ENCODE measurements at places on chromosomes 11 and 22.

DNA sequence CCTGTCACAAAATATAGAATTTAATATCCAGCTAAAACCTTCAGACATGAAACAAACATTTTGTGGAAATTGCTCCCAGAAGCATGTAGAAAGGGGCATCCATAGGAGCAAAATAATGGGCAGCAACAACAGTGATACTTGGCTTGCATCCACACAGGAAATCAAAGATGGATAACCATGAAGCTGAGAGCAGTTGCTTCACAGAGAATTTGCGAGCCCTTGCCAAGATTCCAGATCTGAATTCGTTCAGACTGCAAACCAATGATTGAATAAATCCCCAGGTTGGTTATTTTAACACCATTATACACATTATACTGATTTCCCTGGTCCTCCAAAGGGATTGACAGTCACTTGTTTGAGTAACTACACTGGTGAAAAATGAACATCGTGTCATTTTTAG, 15.6 kb upstream of the OR51L1 start:
- no peak for DNase-seq

DNA sequence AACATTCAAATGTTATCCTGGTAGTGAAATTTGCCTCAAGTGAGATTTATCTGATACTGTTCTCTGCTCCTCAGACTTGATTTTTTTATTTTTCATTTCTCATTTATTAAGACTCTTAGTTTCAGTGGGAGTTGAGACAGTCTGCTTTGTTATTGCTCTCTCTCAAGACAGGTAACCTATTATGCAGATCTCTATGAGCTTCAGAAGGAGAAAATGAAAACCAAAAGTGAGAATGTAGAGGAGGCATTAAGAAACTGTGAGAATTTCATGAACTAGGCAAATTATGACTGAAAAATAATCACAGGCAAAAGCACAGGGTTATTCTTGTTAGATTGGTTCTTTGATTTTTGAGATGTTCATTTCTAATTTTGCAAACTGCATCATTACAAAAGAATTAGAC, 290.0 kb upstream of the CHORDC1 start:
- DNase-seq, result no peak

DNA sequence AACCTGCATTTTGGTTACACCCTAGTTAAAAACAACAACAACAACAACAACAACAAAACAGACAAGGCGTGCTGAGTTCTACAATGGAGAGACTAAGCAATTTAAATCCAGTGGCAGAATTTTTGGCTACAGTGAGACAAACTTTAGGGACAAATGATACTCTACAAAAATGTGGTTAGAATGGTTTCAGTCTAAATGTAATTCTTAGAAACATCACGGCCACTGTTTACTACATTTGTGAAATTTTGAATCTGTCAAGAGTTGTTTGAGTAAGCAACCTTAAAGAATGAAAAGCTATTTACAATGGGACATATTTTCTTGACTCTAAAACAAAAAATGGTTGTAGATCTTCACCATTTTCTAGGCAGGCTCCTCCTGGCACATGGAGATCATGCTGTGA, 259.4 kb downstream of the SWAP70 start:
- no peak for DNase-seq

GRCh38 chr11:104704146-104704830, 194.0 kb downstream of the CASP12 start:
- no peak for DNase-seq

- DNase-seq, result no peak
Measured at GRCh38 chr11:77472991-77473800, 698 bp downstream of the PAK1 start.

DNA sequence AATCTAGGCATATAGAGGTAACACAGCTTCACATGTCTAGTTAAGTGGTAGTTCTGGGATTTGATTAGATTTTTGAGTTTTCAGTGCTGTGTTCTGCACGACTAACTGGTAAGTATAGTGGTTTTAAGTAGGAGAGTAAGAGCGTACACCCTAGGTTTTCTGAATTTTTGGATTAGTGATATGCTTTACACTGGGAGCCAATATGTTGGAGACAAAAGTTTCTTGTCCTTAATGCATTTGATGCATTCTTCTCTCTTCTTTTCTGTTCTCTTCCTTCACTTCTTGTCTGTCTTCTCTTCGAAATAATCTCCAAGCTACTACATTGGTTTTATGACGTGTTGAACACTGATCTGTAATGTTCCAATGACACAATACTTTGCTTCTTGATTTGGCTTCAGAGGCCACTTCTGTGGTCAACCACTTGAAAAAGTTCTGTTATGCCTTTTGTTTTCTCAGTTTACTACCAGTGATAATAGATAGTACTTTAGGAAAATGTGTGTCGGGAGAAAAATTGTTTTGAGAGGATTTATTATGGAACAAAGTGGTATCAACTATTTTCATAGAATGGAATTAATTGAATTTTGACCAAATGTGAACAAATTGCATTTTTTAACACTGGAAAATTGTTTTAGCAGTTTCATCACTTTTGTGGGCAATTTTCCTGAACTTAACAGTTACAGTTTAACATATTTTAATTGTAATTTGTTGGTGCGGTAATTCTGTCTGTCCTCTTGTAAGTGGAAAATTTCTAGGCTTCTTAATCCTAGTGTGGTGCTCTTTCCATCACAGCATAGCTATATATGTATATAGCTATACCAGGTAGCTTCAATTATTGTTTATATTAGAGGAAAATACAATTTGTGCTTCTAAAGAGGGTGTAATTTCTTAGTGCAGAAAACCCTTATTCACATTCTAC, 2.6 kb downstream of the PDE3B start:
- DNase-seq, result no peak

DNA sequence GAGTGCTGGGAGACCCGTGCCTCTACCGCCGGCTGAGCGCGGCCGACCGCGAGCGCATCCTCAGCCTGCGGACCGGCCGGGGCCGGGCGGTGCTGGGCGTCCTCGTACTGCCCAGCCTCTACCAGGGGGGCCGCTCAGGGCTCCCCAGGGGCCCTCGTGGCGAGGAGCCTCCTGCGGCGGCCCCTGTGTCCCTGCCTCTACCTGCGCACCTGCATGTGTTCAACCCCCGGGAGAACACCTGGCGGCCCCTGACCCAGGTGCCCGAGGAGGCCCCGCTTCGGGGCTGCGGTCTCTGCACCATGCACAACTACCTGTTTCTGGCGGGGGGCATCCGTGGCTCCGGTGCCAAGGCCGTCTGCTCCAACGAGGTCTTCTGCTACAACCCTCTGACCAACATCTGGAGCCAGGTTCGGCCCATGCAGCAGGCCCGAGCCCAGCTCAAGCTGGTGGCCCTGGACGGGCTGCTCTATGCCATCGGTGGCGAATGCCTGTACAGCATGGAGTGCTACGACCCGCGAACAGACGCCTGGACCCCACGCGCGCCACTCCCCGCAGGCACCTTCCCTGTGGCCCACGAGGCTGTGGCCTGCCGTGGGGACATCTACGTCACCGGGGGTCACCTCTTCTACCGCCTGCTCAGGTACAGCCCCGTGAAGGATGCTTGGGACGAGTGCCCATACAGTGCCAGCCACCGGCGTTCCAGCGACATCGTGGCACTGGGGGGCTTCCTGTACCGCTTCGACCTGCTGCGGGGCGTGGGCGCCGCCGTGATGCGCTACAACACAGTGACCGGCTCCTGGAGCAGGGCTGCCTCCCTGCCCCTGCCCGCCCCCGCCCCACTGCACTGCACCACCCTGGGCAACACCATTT, 3.5 kb downstream of the KLHDC7B start:
- DNase-seq, result no peak

DNA sequence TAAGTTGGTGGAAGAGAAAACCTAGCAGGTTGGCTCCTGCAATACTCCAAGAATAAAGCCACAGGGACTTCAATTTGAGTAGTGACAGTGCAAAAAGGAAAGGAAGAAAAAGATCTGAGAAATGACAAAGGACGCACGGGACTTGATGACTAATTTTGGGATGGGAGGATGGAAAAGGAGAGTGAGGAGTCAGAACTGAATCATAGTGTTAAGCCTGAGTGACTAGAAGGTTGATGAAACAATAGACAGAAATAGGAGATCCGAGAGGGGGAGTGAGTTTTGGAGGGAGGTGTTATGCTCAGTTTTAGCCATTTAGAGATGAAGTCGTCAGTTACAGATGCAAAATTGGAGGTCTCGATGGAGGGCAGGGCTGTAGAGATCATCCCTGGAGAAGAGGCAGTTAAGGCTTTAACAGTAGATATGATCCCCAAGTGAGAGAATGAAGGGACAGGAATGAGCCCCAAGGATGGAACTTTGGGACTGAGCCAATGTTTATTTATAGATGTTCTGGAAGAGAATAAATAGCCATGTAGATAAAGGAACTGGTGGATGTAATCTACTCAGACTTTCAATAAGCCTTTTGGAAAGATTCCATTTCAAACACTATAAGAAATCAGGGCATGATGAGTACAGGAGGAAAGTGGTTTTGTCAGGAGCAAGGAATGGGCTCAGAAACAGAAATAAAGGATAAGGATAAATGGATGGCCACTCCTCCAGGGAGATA, 108.9 kb upstream of the NCAM1 start:
- no peak for DNase-seq

- DNase-seq, result no peak
Measured at GRCh38 chr11:126153972-126154371, 57.5 kb downstream of the RPUSD4 start.

DNA sequence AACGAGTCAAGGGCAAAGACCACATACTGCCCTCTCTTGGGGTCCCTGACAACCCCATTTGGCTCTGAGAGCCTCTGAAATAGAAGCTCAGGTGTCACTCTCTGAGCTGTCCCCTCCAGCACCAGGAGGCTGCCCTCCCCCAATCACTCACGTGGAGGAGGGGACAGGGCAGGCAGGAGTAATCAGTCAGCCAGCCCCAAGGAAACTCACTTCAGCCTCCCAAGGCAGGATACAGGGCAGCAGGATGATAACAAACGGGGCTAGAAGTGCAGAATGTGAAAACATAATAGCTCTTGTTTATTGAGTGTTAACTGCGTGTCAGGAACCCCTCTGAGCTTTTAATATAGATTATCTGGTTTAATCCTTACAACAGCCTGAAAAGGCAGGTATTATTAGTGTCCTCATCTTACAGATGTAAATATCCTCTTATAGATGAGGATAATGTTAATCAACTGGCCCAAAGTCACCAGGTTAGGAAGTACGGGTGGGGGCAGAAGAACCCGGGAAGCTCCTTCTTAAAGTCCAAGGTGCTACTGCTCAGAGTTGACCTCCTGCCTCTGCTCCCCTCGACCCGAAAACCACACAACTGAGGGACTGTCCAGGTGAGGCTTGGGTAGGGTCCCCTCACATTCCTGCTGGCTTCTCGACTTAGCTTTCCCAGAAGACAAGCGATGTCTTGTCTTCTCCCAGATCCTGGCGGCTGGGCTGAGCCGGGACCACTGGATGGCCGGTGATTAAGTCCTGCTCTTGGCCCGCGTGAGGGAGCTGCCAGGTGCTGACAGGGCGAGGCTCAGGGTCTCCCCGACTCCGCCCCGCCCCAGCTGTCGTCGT, 2.7 kb downstream of the CHRM4 start:
- DNase-seq, result no peak

- DNase-seq, result no peak
Measured at GRCh38 chr22:46798366-46799350, 36.2 kb downstream of the TBC1D22A start.

DNA sequence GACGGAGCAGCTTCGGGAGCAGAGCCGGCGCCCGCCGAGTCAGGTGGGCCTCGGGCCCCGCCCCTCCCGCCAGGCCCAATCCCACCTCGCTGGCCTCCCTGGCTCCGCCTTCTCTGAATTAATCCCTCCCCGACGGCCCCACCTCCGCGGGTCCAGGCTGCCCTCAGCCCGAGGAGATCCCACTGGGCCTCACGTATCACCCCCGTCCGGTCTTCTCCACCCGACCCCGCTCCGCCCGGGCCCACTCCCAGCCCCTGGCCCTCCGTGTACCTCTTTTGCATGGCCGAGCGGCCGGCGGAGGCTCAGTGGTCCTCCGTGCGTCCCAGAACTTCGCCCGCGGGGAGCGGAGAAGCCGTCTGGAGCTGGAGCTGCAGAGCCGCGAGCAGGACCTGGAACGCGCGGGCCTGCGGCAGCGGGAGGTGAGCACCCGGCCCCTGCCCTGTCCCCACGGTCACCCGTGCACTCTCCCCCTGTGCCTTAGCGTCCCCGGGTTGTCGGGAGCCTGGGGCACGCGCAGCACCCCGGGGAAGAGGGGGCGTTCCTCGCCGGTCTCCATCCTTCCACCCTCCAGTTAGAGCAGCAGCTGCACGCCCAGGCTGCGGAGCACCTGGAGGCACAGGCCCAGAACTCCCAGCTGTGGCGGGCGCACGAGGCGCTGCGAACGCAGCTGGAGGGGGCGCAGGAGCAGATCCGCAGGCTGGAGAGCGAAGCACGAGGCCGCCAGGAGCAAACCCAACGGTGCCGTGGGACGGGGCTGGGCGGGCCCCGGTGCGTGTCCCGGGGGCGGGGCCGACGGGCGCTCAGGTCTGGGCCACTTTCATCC, 2.2 kb upstream of the CD151 start:
- no peak for DNase-seq

GRCh38 chr11:114977651-114978050, 299.3 kb downstream of the NXPE2 start:
- DNase-seq, result no peak

- DNase-seq, result no peak
Measured at GRCh38 chr11:105000797-105001196, 22.2 kb downstream of the CASP5 start.

- DNase-seq, result no peak
Measured at GRCh38 chr11:32575070-32575469, 8.6 kb upstream of the EIF3M start.

DNA sequence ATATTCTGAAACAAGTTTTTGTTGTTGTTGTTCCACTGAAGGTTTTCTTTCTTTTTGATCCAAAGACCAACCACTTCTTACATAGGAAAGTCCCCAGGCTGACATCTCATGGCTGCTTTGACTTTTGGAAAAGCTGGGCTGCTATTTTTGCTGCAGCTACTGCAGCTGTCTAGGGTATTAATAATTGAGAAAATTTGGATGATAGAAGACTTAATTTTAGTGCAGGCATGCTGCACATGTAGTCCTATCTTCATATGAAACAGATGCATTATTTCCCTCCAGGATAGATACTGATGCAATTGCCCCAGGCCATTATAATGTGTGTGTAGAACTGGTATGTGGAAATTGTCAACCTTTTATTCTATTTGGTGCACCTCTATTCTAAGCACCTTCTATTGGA, 131.4 kb downstream of the NAV2 start:
- DNase-seq, result no peak

DNA sequence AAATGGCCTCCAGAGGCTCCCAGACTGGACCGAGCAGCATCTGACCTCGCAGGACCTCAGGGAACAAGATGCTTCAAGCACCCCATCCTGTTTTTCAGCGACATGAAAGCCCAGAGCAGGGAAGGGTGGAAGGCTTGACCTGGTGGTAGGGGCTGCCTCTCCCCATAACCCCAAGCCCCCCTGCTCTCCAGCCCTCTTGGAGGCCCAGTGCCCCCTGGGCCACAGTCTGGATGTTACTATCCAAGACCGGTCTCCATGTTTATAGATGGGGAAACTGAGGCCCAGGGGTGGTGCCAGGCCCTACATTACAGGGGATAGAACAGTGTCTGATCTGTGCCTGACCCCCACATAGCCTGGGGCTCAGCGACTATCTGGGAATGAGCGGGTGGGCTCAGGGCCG, 7.0 kb downstream of the FGF3 start:
- DNase-seq, result no peak

GRCh38 chr11:116331381-116331780, 441.4 kb downstream of the BUD13 start:
- DNase-seq, result no peak
